ENCODE measurements at places on chromosomes 12 and 14.

DNA sequence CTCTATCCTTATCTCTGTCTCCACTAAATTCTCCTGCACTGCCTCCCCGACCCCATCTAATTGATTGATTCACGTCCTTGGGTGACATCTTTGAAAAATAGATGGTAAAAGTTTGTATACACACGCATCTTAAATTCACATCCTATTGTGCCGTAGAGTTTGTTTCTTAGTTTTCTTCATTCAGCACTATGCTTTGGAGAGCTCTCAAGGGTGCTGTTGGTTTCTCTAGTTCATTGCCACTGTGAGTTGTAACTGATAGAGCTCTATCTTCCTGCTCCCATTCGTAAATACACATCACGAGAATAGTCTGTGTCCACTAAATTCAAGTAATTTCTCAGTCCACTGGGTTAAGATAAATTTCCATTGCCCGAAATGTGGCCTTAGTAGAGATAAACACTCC, 1537.4 kb downstream of the AACS start:
- no peak for DNase-seq

DNA sequence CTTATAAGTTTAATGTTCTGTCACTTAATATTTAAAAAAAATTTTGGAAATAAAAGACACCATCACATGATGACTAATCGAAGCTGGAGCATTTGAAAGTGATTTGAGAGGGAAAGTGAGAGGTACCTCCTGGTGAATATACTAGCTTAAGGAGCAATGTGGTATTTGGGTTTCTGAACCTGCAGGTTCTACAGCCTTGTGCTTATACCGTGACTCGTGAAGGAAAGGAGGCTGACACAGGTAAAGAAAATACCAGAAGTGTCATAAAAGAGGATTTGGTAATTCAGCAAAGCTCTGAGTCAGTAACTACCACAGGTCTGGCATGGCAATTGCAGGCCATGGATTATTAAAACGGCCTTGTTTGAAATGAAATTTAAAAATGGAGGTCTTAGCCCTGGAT, 151.0 kb downstream of the SLC38A4 start:
- no peak for DNase-seq

DNA sequence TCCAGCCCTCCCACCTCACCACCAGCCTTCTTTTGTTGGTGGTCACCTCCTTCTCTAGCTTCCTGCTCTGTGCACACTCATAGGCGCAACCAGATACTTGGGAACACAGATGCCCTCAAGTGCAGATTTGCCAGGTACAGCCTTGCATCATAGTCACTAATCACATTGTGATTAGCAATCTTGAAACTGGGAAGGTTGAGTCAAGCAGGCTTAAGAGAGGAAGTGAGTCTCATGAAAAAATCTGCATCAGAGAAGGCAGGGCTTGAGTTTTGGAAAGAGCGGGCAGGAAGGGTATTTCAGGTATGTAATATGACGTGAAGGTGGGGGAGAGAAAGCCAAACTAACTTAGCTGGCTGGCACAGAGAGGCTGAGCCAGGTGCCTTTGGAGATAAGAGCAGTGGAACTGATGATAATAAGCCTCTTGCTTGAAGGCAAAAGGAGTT, 2.7 kb upstream of the RABGGTA start:
- DNase-seq: no peak

DNA sequence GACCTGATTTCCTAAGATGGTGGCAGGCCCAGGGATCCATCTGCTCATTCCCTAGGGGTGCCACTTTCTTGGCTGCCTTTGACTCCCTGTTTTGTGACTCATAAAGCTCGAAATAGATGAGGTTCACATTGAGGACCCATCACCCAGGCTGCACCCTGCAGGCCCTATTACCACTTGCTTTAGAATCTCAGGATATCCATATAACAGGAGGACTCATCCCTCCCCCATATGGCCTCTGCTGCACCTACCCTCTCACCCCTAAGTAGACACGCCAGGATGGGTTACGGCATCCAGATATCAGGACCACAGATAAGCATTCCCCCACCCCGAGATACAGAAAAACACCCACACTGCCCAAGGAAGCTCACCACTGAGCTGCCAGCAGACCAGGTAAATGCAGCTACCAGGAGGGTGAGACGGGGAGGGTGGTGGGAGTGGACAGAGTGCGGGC, 155.7 kb downstream of the DPF3 start:
- DNase-seq: no peak

- DNase-seq: no peak
Measured at GRCh38 chr12:126726481-126727217, 1540.3 kb upstream of the TMEM132C start.

DNA sequence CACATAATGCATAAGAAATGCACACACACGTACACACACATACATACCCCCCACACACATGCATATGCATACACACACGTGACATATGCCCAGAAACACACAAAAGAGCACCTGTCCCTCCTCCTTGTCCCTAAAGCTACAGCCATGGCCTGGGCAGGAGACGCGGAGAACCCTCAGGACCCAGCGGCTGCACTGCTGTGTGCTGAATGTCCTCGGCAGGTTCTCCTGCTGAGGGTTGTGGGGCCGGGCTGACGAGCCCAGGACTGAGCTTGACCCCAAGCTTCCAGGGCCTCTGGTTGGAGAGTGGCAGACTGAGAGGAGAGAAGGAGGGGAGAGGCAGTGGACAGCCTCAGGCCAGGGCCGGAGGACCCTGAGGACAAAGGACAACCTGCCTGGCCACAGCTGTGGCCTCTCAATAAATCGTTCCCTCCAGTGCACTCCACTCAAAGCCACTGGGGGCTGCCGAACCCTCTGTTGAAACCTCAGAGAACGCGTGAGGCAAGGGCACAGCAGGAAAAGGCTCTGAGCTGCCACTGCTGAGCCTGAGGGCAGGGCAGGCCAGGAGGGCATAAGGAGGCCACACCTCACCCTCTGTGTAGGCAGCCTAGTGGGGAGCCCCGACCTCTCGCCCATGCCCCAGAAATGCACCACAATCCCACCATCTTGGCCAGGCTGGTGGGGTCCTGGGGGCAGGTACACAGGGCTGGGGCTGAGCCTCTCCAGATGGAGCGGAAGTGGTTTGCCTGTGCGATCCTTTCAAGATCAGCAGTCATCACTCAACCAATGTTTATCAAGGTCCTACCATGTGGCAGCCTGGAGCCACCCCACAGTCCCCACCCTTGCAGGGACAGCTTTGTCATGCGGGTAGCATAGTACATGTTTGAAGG, 3.1 kb downstream of the CACNA2D4 start:
- DNase-seq: no peak

DNA sequence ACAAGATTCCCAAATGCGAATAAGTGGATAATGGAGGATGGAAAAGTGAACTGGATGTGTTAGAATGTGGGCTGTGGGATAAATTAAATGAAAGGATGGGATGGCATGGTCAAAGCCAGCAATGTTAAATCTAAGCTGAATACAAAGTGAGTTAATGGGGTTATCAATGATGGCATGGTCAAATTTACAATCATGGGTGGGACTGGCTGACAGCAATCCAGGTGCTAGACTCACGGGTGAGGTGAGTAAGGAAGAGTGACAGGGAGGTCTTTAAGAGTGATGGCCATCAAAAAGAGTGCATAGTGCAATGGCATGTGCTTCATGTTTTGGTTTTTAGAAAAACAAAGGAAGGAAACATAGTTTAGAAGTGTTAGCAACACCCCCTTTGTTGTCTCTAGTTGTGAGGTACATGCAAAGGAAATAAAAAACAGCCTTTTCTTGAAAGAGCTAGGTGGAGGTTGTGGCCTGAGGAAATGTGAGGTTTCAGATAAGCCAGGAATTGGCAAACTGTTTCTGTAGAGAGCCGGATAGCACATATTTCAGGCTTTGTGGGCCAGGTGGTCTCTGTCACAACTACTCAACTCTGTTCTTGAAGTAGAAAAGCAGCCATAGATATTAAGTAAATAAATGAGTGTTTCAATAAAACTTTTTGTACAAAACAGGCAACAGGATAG, 328.7 kb downstream of the RPL10L start:
- no peak for DNase-seq

DNA sequence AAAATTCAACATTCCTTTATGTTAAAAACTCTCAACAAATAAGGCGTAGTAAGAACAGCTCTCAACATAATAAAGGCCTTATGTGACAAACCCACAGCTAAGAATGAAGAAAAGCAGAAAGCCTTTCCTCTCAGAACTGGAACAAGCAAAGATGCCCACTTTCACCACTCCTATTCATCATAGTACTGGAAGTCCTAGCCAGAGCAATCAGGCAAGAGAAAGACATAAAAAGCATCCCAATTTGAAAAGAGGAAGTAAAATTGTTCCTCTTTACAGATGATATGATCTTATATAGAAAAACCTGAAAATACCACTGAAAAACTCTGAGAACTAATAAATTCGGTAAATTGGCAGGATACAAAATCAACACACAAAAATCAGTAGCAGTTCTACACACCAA, 52.1 kb downstream of the STON2 start:
- no peak for DNase-seq

DNA sequence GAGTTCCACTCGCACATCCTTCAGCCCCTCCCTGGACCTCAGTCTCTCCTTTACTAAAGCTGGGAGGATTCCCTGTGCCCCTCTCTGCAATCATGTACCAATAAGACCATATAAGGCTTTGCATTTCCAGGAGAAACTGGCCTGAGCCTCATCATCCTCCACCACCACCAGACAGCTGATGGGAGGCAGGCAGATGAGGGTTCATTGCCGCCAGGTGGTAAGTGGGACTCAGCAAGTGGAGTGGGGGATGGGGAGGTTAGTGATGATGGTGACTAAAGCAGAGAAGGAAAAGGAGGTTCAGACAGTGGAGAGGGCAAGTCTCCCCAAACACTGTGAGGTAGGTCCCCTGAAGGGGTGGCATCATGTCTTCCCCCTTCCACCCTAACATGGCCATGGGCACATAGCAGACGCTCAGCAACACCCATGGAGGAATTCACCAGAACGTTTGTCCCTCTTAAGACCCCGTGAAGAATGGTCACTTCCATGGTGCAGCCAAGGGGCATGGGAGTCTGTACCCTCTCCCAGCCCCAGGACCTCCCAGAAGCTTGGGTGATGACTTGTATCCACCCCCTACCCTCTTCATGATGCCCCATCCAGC, 4.5 kb upstream of the TNFRSF1A start:
- no peak for DNase-seq

DNA sequence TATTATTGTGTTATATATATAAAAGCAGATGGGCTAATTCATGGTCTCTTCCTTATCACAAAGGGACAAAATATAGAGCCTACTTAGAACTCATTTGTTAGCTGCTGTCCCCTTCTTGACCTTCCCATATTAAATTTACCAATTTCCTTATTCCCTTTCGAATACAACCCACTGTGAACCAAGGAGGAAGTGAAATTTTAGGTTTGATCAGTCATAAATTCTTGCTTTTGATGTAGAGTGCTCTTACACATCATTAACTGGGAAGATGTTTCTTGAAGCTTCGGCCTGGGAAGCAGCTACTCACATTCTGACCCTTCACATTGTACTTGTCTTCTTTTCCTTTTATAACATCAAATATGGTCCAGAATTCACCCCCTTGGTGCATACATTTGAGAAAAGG, 579.0 kb downstream of the LRFN5 start:
- no peak for DNase-seq

DNA sequence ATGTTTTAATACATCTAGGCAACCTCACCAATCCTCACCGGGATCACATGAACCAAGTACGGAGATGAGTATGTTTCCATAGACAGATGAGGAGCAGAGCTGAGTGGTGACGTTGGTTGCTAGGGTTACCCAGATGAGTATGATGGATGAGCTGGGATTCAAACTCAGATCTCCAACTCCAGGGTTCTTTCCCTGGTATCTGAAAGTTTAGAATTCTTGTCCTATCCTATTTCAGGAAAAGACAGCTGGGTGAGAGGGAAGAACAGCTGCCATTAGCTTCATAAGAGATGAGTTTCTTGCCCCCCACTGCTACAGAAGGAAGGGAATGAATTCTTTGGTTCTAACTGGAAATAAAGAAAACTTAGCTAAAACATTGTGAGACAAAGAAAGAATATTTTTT, 728.9 kb upstream of the TBX3 start:
- no peak for DNase-seq

DNA sequence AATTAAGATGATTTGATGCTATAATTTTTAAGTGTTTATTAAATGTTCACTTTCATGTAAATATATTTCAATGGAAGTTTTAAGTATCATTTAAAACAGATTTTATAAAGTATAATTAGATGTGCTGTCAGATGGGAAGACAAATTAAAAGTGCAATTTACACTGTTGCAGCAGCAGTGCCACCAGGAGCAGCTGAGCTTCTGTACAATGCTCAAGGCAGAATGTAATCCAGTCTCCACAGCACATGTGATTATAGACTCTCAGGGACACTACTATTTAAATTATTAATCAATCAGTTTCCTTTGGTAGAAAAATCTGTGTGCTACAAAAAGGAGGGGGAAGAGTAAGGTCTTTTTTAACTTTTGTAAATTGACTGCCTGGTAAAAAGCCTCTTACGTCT, 285.7 kb upstream of the USP15 start:
- no peak for DNase-seq

- no peak for DNase-seq
Measured at GRCh38 chr14:64541972-64542835, 1.7 kb downstream of the HSPA2 start.

DNA sequence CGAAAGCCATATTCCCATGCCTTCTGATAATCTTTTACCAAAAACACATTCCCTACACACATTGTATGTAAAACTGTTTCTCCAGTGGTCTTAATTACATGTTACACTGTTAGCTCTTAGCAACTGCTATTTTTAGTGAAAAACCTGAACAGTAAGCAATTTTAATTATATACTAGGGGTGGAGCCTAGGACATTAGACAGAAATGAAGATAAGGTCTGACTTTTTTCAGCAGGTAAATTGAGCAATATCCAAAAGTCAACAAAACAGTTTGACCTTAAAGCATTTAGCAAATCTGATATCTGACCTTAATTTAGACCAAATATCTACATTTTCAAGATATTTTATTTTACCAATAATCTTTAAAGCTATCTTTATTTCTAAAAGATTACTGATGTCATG, 60.2 kb downstream of the PDE6H start:
- DNase-seq: no peak

DNA sequence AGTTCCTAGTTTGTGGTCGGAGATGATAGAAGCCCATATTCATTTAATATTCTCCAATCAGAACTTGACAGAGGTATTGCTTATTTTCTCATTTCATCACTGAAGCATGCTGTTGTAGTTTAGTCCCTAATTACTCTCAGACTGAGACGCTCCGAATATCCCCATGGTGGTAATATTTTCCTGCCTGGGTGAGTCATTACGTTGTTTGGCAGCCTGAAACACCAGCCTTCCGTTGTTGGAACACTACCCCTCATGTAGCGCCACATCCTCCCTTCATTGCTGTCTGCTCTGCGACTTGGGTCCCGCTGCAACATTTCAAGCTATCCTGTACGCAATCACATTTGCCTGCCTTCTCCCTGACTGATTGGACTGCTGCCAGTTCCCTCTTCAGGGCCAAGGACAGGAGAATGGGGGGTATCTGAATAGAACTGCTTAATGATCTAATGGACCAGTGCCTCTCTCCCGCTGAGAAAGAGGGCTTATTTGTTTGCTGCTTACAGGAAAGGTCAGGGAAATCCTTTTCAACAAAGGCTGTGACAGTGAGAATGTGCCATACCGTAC, 369.1 kb downstream of the NPAS3 start:
- DNase-seq: no peak

Data from SW 1271 (cell line).